ENCODE measurements at places on chromosomes 1 and 21.

DNA sequence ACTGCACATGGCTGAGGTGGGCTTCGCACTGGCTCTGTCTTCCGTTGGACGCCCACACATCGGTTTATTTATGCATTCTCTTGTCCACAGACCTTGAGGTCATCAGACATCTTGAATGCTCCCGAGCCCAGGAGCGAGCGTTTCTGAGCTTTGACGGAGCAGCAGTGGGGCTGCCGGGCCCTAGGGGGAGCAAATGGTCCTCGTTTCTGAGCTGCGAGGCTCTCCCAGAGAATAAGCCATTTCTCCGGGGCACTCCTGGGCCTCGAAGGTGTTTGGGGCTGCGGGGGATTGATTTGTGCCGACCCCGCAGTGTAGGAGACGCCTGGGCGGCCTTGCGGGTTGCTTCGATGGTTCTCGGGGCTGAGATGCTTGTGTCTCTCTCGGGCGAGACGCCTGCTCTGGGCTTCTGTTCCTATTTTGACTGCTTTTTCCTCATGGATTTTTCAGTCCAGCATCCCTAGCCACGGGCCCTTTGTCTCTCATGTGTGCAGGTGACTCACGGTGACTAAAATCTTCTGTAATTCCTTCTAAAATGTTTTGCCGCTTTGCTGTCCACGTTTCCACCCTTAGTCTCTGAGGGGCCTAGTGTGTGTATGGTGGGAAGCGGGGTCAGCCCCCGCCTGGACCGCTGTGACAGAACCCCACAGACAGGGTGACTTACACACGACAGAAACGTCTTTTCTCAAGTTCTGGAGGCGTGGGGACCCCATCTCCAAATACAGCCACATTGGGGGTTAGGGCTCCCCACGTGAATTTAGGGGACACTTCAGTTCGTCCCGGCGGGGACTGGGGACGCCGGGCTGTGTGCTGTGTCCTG, 62.1 kb downstream of the FAAP20 start:
- no peak for DNase-seq

DNA sequence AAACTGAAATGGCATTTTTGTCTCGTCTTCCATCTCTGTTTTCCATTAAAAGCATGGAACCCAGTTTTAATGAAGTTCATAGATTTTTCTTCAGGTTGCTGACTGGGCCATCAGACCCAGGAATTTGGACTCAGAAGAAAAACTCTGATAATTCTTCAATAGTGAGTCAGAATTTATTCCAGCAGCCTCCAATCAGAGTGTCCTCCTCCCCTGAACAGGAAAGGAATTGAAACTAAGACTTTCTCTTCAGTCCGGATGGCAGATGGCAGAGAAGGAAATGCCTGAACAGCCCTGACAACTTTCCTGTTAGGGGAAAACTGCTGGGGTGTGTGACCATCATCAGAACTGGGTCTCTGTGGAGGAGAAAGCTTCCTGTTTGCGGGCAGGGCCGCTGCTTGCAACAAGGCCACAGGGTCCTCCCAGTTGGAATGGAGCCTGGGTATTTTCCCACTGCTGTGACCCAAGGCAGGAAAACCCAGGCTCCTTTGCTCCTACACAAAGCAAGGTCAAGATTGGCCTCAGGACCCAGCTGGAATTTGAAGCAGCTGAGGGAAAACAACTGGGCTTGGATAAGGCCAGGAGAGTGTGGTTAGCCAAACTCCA, 20.7 kb downstream of the CD34 start:
- peak; percentile 36 for DNase-seq

DNA sequence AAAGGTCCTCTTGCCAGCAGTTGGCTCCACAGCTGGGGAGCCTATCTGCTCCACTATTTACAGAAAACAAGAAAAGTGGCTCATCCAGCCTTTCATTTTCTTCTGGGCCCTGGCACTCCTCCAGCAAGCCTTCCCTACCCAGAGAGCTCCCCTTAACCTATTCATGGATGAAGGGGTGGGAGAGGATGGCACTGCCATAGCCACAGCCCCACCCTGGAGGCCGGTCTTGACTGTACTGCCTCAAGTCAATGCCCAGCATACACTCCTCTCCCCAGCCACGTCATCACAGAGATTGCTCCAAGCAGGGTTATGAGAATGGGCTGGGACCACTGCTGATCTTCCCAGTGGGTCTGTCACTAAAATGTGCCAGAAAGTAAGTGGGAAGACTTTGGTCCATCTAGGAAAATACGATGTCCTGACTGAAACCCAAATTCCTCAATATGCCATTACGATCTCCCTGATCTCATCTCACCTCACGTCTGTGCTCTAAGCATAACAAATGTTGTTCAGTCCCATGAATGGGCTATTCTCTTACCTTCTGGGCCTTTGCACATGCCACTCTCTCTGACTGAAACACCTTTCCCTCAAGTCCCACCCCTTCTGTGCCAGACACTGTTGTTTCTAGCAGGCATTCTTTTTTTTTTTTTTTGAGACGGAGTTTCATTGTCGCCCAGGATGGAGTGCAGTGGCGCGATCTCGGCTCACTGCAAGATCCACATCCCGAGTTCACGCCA, 21.4 kb upstream of the PTAFR start:
- no peak for DNase-seq

DNA sequence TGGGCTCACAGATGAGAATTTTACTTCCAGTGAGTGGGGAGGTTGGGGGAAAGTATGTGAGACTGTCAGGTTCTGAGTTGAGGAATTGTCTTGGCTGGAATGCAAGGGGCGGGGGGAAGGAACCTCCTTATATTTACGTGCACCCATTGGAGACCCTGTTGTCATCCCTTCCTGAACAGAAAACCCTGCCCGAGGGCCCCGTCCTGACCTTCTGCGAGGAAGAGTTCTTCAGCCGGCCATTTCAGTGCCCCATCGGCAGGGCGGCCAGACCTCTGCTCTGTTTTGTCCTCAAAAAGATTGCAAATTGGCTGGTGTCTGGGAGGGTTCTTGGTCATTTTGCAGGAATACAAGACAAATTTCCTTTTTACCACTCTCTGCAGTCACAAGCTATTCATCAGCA, 7.1 kb downstream of the KIF26B start:
- no peak for DNase-seq

DNA sequence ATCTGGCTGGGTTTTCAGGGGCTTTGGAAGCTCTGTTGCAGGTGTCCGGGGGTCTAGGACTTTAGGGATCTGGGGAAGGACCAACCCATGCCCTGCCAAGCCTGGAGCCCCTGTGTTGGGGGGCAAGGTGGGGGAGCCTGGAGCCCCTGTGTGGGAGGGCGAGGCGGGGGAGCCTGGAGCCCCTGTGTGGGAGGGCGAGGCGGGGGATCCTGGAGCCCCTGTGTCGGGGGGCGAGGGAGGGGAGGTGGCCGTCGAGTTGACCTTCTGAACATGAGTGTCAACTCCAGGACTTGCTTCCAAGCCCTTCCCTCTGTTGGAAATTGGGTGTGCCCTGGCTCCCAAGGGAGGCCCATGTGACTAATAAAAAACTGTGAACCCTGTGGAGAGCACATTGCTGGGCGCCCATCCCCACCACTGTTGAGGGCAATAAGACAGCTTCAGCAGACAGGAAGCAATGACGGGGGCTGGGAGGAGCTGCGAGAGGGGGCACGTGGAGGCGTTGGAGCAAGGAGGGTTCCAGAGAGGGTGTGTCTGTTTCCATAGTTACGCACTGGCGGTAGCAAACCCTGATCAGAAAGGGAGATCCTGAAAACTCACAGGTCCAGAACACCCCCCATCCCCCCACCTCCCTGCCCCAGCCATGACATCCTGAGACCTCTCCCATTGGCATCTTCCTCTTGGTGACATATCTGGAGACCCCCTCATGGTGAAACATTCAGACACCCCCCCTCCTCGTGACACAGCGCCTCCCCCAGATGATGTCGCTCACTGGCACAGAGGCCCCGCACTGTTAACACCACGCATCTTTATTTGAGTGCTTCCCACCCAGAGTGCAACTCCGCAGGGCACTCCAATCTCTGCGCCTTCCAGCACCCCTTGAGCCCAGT, 8.4 kb downstream of the MYBPH start:
- DNase-seq: no peak

DNA sequence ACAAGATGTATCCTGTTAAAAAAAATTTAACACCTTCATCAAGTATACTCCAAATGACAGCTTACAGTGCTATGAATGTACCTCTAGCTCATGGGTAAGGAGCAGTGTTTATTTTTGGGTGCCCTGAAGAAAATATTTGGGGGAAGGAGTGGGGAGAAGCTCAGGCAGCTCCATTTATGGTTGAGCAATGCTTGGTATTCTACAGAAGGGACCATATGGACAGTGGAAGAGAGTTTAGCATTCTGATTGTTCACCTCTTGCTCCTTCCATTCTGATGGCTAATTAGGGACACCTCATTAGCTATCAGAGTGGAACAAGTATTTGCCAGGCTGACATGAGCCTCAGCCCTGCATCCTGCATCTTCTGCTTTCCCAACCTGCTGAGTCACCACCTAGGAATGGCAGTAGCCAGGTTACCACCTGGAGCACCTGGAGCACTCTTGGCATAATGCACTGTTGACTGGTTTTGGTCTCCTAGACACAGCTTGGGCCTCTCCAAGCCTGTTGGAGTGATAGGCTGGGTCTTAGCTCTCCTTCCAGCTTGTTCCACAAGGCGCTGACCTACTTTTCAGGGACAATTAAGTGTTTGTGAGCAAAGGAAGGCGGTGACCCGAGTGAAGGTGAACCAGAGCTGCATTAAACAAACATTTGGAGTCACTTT, 62.0 kb upstream of the MACF1 start:
- peak; percentile 50 for DNase-seq

- peak; percentile 49 for DNase-seq
Measured at GRCh38 chr1:15152318-15153183, 996 bp upstream of the TMEM51 start.

Measured in C1 segment of cervical spinal cord (tissue), 14 donors.